ENCODE measurements at places on chromosomes 13 and 19.

DNA sequence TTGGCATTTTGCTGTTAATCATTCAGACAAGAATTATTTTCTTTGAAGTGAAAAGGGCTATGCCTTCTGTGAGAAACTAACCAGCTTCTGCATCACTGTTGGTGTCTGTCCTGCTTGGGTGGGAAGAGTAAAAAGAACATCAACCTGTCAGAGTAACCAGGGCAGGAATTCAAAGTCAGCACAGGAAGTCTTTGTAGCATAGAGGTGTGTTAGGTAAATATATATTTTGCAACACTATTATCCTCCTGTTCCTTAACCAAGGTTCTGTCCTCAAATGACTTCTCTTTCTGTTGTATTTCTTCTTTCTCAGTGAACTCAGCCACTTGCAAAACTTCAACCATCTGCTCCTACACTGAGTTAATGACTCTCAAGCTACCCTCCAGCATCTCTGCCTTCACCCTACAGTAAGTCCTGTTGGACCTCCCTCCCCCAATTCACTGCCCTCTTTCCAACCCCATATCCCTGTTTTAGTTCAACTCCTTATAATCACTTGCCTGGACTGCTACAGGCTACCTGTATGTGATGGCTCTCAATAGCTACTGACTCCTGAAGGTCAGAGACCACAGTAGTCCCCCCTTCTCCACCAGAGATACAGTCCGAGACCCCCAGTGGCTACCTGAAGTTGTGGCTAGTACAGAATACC, 49.9 kb downstream of the SMAD9 start:
- no peak for DNase-seq

- DNase-seq = no peak
Measured at GRCh38 chr19:18208098-18208951, 4.5 kb upstream of the RAB3A start.

GRCh38 chr13:97495678-97496077, 61.7 kb downstream of the RAP2A start:
- DNase-seq = no peak

DNA sequence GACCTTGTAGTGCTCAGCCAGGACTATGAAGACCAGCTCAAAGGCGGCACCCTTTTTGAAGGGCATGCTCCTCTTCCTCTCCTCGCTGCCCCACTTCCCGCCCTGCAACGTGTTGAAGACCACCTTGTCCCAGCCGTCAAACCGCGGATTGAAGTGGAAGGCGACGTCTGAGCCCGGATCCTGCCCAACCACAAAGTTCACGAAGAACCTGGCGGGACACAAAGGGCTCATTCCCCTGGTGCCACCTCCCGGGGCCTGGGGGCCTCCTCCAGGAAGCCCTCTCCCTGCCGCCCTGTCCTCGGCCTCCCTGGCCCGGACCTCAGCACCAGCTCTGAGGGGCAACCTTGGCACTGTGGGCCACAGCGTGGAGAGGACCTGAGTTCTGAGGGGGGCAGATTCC, 4.0 kb downstream of the LGALS4 start:
- DNase-seq = no peak

DNA sequence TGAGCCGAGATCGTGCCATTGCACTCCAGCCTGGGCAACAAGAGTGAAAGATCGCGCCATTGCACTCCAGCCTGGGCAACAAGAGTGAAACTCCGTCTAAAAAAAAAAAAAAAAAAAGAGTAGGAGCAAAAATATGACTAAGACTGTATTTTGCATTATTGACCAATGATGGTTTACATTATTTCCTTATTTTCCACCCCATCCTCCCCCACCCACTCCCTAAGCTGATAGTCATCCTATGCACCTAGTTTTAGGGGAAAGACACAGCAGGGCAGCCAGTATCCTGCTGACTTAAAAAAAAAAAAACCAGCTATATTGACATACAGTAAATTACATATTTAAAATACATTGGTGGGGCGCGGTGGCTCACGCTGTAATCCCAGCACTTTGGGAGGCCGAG, 25.1 kb downstream of the VAV1 start:
- DNase-seq = no peak

DNA sequence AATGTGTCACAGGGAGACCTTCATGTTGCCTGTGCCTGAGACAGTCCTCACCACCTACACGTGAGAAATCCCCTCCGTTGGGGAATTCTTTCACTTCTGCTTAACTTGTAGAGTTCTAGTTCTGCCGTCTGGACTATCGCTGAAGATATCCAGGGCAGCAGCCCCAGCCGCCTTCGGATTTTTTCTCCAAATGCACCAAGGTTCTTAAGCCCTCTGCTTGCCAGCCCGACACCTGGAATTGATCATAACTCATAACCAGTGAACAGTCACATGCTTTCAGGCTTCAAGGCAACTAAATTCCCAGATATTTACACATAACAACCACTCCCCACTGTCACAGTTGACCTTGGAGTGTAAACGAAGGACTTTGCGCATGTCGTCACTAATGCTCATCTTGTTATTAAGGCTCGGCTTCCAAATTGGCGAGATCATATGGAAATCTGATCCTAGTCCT, 114.4 kb downstream of the RAB20 start:
- DNase-seq = no peak

DNA sequence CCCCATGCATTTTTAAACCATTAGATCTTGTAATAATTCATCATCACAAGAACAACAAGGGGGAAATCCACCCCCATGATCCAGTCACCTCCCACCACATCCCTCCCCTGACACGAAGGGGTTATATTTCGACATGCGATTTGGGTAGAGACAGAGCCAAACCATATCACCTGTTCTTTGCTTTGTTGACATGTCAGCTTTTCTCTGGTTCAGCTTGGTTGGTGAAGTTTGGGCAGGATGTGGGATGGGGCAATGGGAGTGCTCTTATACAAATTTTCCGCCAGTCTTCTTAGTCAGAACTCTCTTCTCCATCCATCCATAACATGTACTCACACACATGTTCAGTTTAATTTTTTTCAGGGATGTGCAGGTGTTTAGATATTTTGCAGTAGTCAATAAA, 12.9 kb downstream of the TPP2 start:
- DNase-seq = no peak

DNA sequence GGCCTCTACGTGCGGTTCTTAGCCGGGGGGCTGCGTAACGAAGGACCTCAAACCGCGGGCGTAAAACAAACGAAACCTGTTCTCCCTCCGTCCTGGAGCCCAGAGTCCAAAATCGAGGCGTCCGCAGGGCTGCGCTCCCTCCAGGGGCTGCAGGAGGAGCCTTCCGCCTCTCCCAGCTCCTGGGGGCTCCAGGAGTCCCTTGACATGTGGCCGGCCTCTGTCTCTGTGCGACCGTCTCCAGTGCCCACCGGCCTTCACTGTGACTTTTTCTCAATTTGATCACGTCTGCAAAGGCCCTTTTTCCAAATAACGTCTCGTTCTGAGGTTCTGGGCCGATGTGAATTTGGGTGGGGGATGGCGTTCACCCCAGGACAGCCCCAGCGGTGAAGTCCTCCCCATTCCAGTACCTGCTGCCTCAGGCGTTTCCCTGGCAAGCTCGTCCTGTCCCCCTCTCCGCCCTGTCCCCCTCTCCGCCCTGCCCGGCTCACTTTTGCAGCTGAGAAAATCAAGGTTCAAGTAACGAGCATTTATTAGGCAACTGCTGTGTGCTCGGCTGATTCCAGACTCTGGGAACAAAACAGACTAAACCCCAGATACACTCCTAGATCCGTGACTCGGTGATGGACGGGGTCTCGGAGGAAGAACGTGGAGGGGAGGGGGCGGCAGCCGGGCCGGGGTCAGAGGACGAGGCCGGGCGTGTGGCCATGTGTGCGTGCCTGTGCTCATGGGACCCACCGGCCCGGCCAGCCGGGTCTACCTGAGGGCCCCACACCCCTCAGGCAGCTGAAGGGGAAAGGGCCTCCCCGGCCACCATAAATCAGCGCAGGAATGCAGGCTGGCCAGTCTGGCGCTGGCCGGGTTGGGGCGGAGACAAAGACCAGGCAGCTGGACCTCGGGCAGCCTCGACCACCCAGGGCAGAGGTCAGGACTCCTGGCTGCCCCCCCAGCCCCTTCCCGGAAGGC, 28.1 kb upstream of the WDR18 start:
- no peak for DNase-seq

DNA sequence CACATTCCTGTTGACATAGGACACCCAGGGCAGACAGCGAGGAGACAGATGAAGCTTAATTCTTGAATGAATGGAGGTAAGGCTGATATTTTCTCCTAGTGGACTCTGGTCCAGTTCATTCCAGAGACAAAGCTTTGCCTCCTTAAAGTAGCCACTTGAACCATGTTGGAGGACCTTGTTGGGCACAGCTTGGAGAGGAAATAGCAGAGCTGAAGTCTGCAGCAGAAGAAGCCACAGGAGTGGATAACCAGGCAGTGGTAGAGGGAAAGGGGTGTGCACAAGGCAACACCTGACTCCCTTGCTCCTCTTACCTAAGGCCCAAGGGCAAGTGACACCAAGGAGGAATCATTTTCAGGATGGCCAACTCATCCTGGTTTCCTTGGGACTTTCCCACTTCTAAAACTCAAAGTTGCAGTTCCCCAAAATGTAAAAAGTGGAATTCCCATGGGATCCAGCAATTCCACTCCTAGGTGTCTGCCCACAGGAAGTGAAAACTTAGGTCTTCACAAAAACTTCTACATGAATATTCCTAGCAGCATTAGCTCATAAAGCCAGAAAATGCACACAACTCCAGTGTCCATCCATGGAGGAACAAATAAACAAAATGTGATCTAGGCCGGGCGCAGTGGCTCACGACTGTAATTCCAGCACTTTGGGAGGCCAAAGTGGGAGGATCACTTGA, 6.6 kb upstream of the RFX2 start:
- no peak for DNase-seq

All from astrocyte of the cerebellum (primary cell).